Naive thymus-derived CD4-positive, alpha-beta T cell (primary cell): ENCODE measurements at places on chromosomes 13 and 19.

DNA sequence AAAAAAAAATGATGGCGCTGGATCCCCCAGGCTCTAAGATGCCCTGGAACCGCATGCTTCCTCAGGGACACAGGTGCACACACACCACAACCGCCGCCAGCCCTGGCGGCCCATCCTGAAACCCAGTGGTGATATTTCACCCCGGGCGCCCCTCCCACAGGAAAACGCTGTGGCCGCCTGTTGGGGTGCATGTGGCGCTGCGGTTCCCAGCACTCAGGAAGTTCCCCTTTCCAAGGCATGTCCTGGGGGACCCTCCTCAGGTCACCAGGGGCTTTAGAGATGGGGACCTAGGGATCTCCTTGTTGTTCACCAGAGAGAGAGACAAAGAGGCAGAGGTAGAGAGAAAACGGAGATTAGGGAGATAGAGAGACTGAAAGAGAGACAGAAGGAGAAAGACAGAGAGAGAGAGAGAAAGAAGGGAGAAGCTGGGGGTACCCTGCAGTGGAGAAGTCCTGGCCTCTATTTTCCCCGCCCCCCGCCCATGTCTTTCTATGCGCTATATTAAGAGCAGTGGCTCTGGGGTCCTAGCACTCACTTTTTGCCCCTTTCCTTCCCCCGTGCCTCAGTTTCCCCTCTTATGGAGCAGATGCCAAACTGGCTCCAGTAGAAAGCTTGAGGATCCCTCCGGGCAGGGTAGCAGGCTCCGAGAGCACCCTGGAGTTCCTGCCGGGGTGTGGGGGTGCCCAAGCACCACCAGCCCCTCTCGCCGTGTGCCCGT, 2.3 kb downstream of the ADGRE2 start:
- DNase-seq, result no peak

DNA sequence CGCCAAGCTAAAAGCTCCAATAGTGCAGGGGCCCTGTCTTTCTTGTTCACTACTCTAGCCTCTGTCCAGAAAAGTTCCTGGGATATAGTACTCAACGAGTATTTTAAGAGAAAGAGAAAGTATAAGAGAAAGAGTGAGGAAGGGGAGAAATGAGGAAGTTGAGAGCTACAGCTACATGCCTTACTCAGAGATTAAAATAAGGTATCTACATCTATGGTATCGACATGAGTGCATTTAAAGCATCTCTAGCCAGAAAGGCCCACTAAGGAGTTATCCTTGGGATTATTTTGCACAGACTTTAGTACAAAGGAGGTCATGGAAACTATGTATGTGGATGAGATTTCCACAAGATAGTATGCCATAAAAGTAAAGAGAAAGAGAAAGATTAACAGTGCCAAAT, 28.5 kb downstream of the MYCBP2 start:
- DNase-seq, result no peak

DNA sequence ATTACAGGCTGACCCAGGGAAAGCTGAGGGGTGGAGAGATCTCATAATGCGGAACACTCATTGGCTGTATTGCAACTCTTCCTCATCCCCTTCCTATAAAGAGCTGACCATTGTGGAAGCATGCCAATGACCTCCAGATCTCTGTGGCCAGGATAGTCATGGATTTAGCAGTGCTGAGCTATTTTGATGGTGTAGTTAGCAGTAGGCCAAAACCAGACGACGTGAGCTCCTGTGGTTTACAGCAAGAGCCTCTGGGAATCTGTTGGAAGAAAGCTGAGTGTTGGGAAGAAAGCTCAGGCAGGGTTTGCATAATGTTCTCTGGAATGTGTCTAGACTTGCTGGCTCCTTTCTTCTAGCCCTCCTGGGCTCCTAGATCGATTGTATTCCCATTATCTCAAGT, 187.5 kb upstream of the GPC6 start:
- no peak for DNase-seq

DNA sequence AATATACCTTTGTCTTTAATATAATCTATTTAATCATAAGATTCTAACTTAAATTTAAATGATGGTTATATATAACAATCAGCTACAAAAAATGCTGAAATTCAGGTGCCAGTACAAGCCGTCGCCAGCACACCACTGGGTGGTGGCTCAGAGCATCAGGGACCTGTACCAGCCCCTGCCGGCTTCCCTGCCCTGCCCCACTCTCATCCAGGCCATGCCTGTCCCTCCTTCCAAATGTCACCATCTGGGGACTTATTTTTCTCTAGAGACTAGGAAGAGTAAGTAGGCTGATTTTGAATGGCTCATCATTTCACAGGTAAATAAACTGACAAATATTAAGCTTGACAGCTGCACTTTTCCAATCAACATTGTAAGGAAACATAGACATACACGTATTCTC, 1.6 kb downstream of the METTL21C start:
- DNase-seq, result no peak

- DNase-seq, result no peak
Observed at GRCh38 chr13:48783181-48783630, 129.5 kb downstream of the CYSLTR2 start.

DNA sequence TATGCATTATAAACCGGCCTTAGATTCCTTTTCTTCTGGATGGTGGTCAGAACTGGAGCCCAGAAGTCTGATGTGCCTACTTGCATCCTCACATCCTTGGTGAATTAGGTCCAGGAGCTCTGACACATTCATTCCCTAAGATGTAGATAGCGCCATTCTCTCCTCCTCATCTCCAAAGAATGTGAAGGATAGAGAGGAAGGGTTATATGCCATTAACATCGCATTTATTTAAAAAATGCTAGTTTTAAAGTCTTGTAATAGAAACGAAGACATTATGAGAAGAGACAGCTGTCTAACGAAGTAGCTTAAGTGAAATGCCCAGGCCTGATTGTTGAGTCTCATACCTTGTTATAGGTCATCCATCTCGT, 9.7 kb downstream of the MBNL2 start:
- DNase-seq, result no peak

- no peak for DNase-seq
Observed at GRCh38 chr13:36917311-36917710, 2.7 kb downstream of the SMAD9 start.
